ENCODE measurements at places on chromosomes 1 and 21.

- DNase-seq, result no peak
These were observed 59.6 kb downstream of the RUNX1 start for GRCh38 chr21:34989337-34990151.

DNA sequence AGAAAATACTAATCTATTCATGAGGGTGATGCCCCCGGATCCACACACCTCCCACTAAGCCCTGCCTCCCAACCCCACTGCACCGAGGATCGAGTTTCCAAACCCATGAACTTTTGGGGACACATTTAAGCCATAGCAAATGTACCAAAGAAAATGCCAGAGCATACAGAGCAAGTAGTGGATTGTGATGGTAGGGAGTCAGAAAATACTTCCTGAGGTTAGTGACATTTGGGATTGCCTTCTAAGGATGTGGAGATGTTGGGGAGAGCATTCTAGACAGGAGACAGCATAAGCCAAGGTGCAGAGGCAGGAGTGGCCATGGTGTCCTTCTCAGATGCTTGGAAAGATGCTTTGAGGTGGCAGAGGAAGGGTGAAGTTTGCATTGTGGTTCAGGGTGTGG, 32.2 kb downstream of the ANGEL2 start:
- no peak for DNase-seq

DNA sequence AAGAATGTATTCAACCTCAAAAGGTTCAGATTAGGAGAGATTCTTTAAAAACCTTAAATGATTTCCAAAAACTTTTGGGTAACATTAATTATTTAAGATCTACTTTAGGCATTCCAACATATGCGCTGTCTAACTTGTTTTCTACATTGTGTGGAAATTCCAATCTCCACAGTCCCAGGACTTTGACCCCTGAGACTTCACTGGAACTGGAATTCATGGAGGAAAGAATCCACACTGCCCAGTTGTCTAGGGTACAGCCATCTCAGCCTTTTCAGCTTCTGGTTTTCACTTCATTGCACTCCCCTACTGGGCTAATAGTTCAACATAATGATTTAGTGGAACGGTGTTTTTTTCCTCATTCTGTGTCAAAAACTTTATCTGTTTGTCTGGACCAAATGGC, 161.5 kb downstream of the IER5 start:
- no peak for DNase-seq

GRCh38 chr1:26070296-26070962, 3.0 kb upstream of the TRIM63 start:
- no peak for DNase-seq

- no peak for DNase-seq
These were observed 16.7 kb downstream of the HMGN1 start for GRCh38 chr21:39332175-39332574.

- no peak for DNase-seq
These were observed 40.7 kb downstream of the TRAPPC10 start for GRCh38 chr21:44052830-44053226.

DNA sequence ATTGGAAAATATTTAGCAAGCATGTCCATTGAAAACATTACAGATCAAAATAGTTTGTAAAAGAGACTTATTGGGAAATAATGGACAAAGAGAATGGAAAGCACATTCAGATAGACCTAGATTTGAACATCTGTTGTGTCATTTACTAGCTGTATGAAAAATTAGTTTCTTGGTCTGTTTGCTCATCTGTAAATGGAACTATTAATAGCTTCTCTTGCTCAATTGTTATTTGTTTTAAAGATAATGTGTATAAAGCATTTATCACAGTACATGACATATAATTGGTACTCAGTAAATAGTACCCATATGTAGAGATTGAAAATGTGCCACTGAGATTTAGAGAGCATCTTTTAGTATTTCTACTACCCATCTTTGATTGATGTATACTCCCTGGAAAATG, 25.9 kb downstream of the RPAP2 start:
- DNase-seq, result no peak

DNA sequence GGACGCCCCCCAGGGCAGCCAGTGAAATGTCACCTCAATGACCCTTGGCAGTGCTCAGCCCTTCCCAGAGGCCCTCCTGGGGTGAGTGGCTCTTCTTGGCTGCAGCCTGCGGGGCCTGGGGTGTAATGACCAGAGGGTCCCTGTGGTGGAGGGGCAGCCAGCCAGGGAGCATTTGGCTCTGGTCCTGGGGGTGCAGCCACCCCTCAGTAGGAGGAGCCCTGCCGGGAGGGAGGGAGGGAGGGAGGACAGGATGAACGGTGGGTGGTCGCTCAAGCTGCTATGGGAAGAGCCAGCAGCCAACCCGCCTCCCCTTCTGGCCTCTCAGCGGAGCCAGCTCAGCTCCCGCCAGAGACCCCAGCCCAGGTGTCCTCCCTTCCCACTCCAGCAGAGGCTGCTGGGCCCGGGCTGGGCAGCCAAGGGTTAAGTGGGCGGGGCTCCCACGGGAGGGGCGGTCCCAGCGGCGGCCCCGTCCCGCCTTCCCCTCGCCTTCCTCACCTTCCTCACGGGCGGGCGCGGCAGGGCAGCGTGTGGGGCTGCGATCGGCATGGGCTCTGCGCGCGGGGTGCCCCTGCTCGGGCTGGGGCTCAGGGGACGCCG, 9.0 kb upstream of the PLCH2 start:
- peak; percentile 88 for DNase-seq

GRCh38 chr1:37746806-37747205, 18.1 kb downstream of the EPHA10 start:
- no peak for DNase-seq

- DNase-seq, result no peak
These were observed 3.1 kb downstream of the KRTAP10-8 start for GRCh38 chr21:44614961-44615391.

- no peak for DNase-seq
These were observed 11.5 kb upstream of the SLC2A1 start for GRCh38 chr1:42970143-42970542.

DNA sequence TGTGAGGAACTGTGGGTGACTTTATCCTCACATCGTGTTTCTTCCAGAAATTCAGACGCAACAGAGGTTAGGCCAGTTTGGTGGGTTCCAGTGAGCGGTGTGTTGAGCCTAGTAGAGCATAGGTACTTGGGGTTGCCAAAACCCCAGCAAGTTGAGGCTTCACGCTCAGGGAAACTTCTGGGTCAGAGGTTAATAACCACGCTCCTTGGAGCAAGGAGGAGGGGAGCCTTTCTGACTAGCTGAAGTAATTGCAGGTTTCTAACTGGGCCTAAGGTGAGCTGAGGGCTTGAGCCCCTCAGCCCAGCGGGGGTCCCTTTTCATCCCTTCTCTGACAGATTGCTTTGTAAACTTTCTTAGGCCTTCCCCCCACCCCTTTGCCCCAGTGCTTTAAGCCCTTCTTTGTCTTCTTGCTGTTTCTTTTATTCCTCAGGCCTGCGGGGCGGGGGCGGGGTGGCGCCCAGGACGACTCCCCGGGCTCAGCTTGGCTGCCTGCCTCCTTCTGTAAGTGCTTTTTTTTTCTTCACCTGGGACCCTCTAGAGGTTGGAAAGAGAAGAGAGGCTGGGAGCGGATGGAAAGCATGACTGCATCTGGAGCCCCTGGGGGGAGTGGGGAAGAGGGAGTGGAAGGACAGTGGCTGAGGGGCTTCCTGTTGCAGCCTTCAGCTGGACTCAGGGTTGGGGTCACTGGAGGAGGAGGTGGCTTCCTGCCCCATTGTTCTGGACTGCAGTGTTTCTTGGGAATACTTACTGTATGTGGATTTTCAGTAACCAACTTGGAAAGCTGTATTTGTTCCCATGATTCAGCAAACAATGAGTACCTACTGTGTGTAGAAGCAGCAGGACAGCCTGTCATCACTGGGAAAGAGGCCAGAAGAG, 1.3 kb upstream of the ZNF436 start:
- DNase-seq, result peak; percentile 64

- no peak for DNase-seq
These were observed 6.4 kb downstream of the DSTYK start for GRCh38 chr1:205205055-205205454.

- no peak for DNase-seq
These were observed 185.8 kb downstream of the PCP4 start for GRCh38 chr21:40053007-40053406.

- no peak for DNase-seq
These were observed 149.4 kb downstream of the TIAM1 start for GRCh38 chr21:31194510-31195293.

DNA sequence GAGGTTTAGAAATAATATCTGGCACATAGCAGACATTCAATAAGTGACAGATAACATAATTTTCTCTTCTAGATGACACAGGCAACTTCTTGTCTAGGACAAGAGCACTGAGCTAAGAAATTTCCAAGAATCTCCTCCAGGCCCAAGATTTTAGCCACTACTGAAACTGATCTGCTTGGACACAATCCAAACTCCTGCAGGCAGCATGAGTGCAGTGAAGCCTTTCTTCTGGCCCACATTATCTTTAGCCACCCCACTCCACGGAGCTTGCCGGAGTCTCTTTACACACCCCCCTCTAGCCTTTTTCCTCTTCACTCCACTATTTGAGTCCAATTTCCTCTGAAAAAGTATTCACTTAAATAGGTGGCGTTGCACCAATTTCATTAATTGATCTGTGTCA, 142.9 kb upstream of the DUSP10 start:
- no peak for DNase-seq

DNA sequence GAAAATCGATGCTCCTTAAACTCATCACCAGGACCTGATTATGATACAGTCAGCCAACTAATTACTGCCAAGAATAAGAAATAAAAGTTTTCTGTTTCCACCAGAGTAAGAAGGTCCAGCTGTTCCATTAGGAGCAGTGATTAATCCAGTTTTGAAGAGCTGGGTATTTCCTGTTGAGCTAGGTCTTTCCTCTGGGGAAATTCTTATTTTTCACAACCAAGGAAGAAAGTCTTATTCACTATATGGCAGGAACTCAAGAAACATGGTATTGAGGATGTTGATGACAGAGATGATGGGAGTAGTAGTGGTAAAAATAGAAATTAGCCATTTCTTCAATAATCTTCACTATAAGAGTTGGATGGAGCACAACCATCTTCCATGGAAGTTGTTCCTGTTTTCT, 374.6 kb upstream of the RUNX1 start:
- DNase-seq, result no peak

DNA sequence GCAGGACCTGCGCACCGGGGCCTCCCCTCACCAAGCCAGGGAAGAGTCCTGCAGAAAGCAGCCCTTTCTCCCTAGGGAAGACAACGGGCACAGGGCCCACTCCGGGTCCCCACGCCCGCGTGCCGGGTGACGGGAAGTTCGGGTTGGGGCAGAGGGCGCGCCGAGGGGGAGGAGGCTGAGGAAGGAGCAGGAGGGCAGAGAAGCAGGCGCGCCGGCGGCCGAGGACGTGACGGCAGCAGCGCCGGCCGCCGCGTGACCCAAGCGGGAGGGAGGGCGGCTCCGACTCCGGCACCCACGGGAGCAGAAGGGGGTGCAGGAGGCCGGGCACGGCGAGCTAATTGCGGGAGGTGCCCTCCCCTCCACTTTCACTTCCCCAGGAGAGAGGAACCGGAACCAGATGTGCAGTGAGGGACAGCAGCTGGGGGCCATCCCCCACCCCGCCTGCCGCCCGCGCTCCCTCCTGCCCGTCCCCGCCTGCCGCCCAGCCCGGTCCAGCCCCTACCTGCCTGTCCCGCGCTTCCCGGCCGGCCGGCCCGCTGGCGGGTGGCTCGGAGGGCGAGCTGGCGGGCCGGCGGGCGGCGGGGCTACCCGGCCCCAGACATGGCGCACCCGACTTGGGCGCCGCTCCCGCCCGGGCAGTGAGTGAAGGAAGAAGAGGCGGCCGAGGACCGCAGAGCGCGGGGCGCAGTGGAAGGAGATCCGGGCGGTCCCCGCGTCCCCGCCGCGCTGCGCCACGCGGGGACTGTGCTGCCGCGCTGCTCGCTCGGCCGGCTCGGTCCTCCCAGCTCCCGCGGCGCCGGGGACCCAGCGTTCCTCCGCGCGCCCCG, 510 bp downstream of the DENND4B start:
- DNase-seq, result peak; percentile 71

GRCh38 chr1:84259376-84259775, 42.1 kb upstream of the SAMD13 start:
- DNase-seq, result no peak

DNA sequence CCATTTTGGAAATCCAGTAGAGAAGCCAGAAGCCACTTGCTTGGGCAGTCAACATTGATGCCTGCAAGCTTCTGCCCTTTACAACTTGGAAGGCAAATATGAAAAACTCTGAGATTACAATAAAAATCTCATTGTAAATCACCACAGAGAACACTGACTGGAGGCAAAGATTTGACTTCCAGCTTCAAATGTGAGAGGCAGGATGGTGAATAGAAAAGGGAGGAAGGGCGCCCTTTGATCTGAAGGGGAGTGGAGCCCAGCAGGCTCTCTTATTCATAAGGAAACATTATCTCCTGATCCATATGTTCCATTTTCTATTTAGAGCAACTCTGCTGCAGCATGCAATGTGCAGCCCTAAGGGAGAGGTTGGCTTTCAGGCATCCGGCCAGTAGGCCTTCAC, 348.3 kb downstream of the AJAP1 start:
- DNase-seq, result no peak

GRCh38 chr1:169196161-169196560, 89.7 kb downstream of the ATP1B1 start:
- DNase-seq, result no peak

DNA sequence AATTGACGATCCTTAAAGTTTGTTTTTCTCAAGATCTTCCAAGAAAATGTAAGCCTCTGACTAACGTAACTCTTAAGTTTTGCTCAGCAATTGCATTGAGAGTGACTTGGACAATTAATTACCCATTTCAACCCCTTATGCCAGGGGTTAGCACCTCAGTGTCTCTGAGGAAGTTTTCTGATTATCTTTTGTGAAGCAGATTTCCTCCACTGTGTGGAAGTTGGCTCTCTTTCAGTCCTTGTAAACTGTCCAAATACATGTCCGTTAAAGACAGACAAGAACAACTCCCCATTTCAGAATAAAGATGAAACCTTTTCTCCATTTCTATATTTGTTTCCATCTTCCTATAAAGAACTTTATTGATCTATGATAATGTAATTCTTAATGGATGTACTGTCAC, 296.4 kb upstream of the FMN2 start:
- no peak for DNase-seq

DNA sequence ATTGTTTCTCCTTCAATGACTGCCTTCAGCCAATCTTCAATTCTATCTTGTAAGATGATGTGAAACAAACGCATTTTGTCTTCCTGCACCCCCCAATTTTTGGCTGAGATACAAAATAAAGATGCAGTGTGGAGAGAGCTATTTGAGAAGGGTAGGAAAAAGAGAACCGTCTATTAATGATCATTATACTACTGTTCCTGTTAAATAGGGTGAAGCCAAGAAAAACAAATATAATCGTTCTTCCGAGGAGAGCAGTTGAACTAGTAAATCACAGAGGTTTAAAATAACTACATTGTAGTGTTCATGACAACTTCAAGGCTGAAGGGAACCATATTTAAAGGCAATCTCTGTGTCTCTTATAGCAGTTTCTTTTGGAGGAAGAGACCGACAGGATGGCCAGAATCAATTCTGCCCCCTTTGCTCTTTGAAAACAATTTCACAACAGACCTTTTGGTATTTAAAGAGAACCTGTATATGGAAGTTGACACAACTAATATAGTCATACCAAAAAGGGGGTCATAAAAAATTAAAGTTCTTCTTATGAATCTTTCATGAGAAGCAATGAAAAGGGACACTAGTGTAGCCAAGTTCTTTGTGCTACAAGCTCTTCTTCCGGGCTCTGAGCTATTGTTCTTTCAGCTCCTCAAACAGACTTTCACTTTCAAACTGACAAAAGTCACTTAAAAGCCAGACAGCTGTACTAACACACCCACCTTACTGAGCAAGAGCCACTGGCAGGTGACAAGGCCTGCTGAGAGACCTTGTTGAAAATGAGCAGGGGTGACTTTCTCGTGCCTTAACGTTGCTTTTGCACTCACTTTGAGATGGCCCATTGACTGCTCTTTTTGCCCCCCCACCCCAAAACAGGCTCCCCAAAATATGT, 30.9 kb downstream of the PROX1 start:
- DNase-seq, result no peak

GRCh38 chr1:36965275-36966159, 68.8 kb downstream of the GRIK3 start:
- DNase-seq, result no peak

Measured in glutamatergic neuron (in vitro differentiated cells).